Upper lobe of left lung (tissue), 6 donors: ENCODE measurements at places on chromosomes 16 and 17.

GRCh38 chr16:85401917-85402766 is 211.0 kb upstream of the GSE1 start:
- H3K27me3 ChIP-seq: no peaks in the 10 kb centered on the region
- H3K4me3 ChIP-seq: no peak overlapping the region
- H3K27ac ChIP-seq: no peak overlapping the region
- no peaks in the 10 kb centered on the region for H3K4me1 ChIP-seq
- H3K36me3 ChIP-seq: no peaks in the 10 kb centered on the region
- DNase-seq: no peak

GRCh38 chr17:70750983-70751382 is 581.7 kb downstream of the KCNJ2 start:
- H3K36me3 ChIP-seq: no peaks in the 10 kb centered on the region
- H3K27ac ChIP-seq: no peak overlapping the region
- no peak overlapping the region for H3K4me3 ChIP-seq
- H3K27me3 ChIP-seq: no peaks in the 10 kb centered on the region
- no peaks in the 10 kb centered on the region for H3K4me1 ChIP-seq

DNA sequence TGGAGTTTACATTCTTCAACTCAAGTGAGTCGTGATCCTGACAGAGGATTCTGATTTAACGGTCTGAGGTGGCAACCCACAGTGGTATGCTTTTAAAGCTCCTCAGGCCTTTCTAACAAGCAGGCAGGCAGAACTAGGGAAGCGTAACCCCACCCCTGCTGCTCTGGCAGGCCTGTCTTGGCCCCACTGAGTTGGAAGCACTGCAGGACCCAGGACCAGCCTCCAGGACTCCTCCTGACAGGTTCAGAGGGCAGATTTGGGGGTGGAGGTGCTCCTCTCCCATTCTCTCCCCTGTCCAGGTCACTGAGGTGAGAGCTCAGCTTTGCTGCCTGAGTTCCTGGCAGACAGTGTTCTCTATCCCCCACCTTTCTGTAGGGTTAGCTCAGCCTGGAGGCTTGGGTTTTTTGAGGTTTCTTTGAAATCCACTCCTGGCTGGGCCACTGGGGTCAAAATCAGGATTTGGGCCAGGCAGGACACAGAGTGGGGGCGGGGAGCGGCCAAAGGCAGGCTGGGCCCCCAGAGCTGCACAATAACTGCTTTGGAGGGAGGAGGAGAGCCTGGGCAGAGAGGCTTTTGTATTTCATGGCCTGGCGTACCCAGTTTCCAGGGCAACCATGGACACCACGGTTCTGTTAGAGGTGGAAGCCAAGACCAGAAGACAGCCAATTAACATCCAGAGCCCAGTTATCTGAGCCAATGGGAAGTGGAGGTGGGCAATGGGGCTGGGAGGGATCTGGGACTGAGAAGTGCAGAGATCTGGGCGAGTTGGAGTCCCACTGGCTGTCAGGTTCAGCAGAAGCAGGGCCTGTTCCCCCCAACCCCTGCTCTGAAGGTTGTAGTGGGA is 9.5 kb downstream of the MRPL27 start:
- H3K36me3 ChIP-seq: peaks cover 46% of the 10 kb centered on the region
- no peak for DNase-seq
- no peak overlapping the region for H3K4me3 ChIP-seq

GRCh38 chr16:74169687-74170376 is 126.8 kb upstream of the PSMD7 start:
- no peak overlapping the region for H3K4me3 ChIP-seq
- H3K27me3 ChIP-seq: no peaks in the 10 kb centered on the region
- H3K4me1 ChIP-seq: no peaks in the 10 kb centered on the region
- no peak for DNase-seq

DNA sequence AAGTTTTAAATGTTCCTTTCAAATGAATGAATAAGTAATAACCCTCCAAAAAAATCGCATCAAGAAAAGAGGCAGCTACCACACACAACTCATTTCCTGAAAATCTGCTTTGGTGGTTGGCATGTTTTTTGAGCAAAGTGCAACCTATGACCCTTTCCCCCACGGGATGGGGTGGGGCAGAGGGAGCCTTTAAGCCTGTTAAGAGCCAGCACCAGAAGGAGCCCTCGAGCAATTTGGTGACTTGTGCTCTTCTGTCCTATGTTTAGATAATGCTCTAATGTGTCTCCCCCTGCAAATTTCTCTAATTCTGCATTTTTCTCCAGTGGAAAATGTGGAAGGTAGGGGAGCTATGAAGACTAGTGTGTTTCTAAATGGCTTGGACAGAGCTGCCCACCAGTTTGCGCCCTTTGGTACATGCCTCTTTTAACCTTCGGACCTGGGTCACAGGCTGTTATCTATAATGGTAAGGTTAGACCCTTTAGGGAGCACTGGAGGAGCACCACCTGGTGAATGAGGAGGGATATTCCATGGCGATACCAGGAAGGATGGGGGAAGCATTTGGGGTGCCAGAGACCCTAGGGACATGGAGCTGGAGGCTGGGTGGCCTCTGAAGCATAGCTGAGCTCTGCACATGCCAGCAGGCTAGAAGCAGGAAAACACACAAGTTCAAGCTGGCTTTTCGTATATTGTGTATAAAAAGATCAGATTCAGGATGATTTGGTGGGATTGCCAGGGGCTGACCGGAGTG is 1.6 kb downstream of the PYCARD start:
- H3K27ac ChIP-seq: peak overlapping the region; percentile 86
- H3K4me1 ChIP-seq: peaks cover 10% of the 10 kb centered on the region
- H3K4me3 ChIP-seq: peak overlapping the region; percentile 66
- peaks cover 4% of the 10 kb centered on the region for H3K36me3 ChIP-seq
- no peaks in the 10 kb centered on the region for H3K27me3 ChIP-seq

DNA sequence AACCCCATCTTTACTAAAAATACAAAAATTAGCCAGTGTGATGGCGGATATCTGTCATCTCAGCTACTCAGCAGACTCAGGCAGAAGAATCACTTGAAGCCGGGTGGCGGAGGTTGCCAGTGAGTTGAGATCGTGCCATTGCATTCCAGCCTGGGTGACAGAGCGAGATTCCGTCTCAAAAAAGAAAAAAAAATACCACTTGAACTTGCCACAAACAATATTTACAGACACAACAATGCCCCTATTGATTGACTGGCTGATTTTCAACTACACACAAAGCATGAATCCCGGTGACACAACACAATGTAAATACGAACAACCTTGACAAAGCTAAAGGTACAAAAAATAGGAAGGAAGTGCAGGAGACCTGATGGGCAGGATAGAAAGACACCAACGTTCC is 49.3 kb downstream of the NXN start:
- no peak overlapping the region for H3K4me3 ChIP-seq
- H3K4me1 ChIP-seq: peaks cover 37% of the 10 kb centered on the region
- no peak for DNase-seq
- no peaks in the 10 kb centered on the region for H3K27me3 ChIP-seq
- no peaks in the 10 kb centered on the region for H3K36me3 ChIP-seq

GRCh38 chr16:2486645-2487516 is 12.0 kb downstream of the TBC1D24 start:
- H3K27me3 ChIP-seq: no peaks in the 10 kb centered on the region
- H3K4me3 ChIP-seq: no peak overlapping the region
- DNase-seq: peak; percentile 89

- H3K4me1 ChIP-seq: peaks cover 3% of the 10 kb centered on the region
- no peaks in the 10 kb centered on the region for H3K27me3 ChIP-seq
- H3K27ac ChIP-seq: peak within 1 kb of the TSS; percentile 89
- no peaks in the 10 kb centered on the region for H3K36me3 ChIP-seq
These were observed at the start of gene CX3CL1 for GRCh38 chr16:57372372-57373116. TSS of gene CX3CL1 (plus strand) at chr16:57372490. CDS start at chr16:57372569, 79 bp downstream.

- H3K36me3 ChIP-seq: no peaks in the 10 kb centered on the region
- DNase-seq: no peak
- H3K27me3 ChIP-seq: no peaks in the 10 kb centered on the region
These were observed 81.6 kb upstream of the XYLT1 start for GRCh38 chr16:17552351-17552750.

- no peaks in the 10 kb centered on the region for H3K4me1 ChIP-seq
- no peak for DNase-seq
- H3K4me3 ChIP-seq: no peak overlapping the region
- no peaks in the 10 kb centered on the region for H3K36me3 ChIP-seq
- H3K27me3 ChIP-seq: no peaks in the 10 kb centered on the region
These were observed 27.9 kb upstream of the RAI1 start for GRCh38 chr17:17653343-17653742.

GRCh38 chr17:75980188-75981018 is 1.4 kb downstream of the TEN1 start:
- no peaks in the 10 kb centered on the region for H3K27me3 ChIP-seq
- no peaks in the 10 kb centered on the region for H3K36me3 ChIP-seq
- H3K4me3 ChIP-seq: peak overlapping the region; percentile 68
- DNase-seq: no peak

- no peak for DNase-seq
- H3K27me3 ChIP-seq: no peaks in the 10 kb centered on the region
- H3K36me3 ChIP-seq: no peaks in the 10 kb centered on the region
These were observed 54.3 kb upstream of the NLRP1 start for GRCh38 chr17:5638596-5638995.

- H3K27ac ChIP-seq: no peak overlapping the region
- peaks cover 3% of the 10 kb centered on the region for H3K27me3 ChIP-seq
- H3K4me3 ChIP-seq: no peak overlapping the region
- no peaks in the 10 kb centered on the region for H3K36me3 ChIP-seq
- no peak for DNase-seq
- peaks cover 26% of the 10 kb centered on the region for H3K4me1 ChIP-seq
These were observed 3.1 kb downstream of the PLCG2 start for GRCh38 chr16:81782236-81782635.

GRCh38 chr16:6362321-6362720 is 970.3 kb upstream of the RBFOX1 start:
- H3K4me1 ChIP-seq: no peaks in the 10 kb centered on the region
- no peak overlapping the region for H3K27ac ChIP-seq
- DNase-seq: no peak
- no peaks in the 10 kb centered on the region for H3K36me3 ChIP-seq
- no peaks in the 10 kb centered on the region for H3K27me3 ChIP-seq

DNA sequence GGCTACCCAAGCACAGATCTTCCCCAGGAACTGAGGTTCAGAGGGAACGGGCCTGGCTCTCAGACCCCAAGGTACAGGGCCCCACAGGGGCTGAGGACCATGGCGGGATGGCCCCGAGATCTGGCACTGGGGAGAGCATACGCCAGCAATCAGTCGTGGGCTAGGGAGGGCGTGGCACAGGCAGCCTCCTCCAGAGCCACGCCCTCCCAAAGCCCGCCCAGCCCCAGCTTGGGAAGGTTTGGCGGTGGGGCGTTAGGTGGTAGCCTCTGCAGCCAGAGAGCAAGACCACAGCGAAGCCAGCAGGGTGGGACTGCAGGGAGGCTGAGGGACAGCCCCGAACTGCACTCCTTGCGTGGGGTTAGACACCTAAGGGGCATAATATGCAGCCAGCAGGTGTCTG is 11.6 kb downstream of the WNT9B start:
- DNase-seq: no peak
- no peak overlapping the region for H3K27ac ChIP-seq
- no peak overlapping the region for H3K4me3 ChIP-seq
- H3K27me3 ChIP-seq: no peaks in the 10 kb centered on the region

- H3K27ac ChIP-seq: no peak overlapping the region
- no peaks in the 10 kb centered on the region for H3K36me3 ChIP-seq
- no peaks in the 10 kb centered on the region for H3K4me1 ChIP-seq
- no peaks in the 10 kb centered on the region for H3K27me3 ChIP-seq
- no peak for DNase-seq
These were observed 6.3 kb upstream of the KRT13 start for GRCh38 chr17:41511716-41512115.

DNA sequence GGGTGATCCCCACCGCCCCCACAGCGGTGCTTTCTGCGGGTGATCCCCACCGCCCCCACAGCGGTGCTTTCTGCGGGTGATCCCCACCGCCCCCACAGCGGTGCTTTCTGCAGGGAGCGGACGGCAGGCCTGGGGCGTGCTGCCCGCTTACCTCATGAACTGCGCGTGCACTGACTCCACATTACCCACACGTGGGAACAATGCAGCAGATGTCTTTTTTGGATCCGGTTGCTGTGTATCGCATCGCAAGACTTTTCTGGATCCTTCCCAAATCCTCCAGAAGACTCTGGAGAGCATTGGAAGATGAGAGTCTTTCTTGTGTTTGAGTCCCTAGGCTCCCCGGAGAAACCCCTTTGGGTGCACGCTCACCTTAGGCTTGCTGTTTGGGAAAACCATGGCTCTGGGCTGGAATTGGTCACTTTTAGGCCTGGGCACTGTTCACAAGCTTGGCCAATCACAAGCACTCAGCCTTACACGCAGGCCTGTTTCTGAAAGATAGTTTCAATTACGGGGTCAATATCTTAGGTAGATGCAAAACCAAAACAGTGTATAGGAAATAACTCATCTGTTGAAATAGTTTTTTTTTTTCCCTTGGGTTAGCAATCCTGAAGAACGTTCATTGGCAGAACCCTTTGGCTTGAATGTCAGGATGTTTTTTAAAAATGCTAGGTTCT is 201.8 kb downstream of the RPTOR start:
- no peaks in the 10 kb centered on the region for H3K27me3 ChIP-seq
- no peaks in the 10 kb centered on the region for H3K36me3 ChIP-seq
- no peak for DNase-seq
- H3K4me3 ChIP-seq: no peak overlapping the region
- H3K4me1 ChIP-seq: peaks cover 4% of the 10 kb centered on the region

- no peak for DNase-seq
- no peaks in the 10 kb centered on the region for H3K27me3 ChIP-seq
- no peak overlapping the region for H3K27ac ChIP-seq
These were observed 45.5 kb upstream of the CDH3 start for GRCh38 chr16:68599586-68599985.

DNA sequence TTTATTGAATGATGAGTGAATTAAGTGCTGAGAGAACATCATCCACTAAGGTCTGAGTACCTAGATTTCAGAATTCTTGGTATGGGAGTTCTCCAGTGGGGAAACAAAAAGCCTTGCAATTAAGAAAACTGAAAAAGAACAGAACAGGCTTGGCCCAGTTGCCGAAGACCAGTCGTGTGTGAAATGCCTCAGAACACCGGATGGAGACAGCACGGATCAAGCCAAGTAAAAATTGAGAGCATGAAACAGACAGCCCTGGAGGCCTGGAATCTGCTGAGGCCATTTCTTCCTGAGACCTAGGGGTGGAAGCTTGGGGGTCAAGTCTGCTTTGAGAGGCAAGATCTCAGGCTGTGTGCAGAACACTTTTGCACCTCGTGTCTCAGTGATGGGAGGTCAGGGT is 43.3 kb downstream of the GRIN2A start:
- DNase-seq: no peak
- H3K4me3 ChIP-seq: no peak overlapping the region
- no peaks in the 10 kb centered on the region for H3K36me3 ChIP-seq
- H3K27me3 ChIP-seq: no peaks in the 10 kb centered on the region
- H3K4me1 ChIP-seq: no peaks in the 10 kb centered on the region

GRCh38 chr16:76228546-76229146 is 48.6 kb upstream of the CNTNAP4 start:
- no peaks in the 10 kb centered on the region for H3K27me3 ChIP-seq
- no peak for DNase-seq
- no peak overlapping the region for H3K4me3 ChIP-seq
- no peaks in the 10 kb centered on the region for H3K4me1 ChIP-seq

GRCh38 chr17:55144518-55144917 is 120.2 kb upstream of the HLF start:
- H3K4me3 ChIP-seq: no peak overlapping the region
- no peak overlapping the region for H3K27ac ChIP-seq
- no peaks in the 10 kb centered on the region for H3K4me1 ChIP-seq
- peaks cover 8% of the 10 kb centered on the region for H3K36me3 ChIP-seq
